Eye (tissue), 1 donor: ENCODE measurements at places on chromosomes 7 and 10.

GRCh38 chr7:108455998-108456677 lies at the start of gene NRCAM:
NRCAM (minus strand) TSS chr7:108456436; CDS start chr7:108240064, 216,372 bp downstream.
- DNase-seq: peak; percentile 94

GRCh38 chr10:77041636-77042258 lies 595.9 kb downstream of the KCNMA1 start:
- no peak for DNase-seq

DNA sequence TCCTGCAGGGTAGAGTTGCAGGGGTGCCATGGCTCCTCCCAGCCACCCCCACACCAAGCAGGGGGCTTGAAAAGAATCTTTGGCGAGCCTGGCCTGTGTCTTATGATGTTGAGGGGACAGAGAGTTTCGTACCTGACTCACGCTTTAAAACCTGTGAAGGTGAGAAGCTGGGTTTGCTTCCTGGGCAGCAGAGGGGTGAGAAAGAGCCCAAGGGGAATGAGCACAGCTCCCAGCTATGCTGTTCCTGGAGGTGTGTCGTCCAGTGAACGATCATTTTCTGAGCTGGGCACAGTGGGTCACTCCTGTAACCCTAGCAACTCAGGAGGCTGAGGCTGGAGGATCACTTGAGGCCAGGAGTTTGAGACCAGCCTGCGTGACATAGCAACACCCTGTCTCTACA lies 13.5 kb upstream of the ADRB1 start:
- DNase-seq: no peak

DNA sequence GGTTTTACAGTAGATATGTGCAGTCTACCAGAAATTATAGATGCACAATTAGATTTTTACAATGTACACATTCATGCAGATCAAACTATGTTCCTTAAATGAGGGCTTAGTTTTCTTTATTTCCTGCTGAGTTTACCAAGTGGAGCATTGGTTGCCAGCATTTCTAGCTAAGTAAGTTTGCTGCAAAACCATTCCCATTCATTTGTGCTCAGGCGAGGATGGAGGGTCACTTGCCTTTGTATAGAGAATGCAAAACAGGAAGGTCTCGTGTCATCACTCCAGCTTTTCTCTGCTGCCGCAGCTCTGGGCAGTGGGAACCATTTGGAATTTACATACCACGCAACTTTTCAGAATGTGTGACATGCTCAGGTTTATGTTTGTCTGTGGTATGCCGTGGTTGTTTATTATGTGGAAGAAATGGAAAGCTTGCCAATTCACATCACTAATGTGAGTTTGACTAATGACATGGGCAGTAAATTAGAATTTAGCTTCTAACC lies 198.6 kb downstream of the TRIL start:
- peak; percentile 74 for DNase-seq

GRCh38 chr7:145082366-145083161 lies 246.7 kb upstream of the TPK1 start:
- DNase-seq: peak; percentile 24

GRCh38 chr7:86953219-86953618 lies 106.2 kb downstream of the ELAPOR2 start:
- DNase-seq: no peak

GRCh38 chr7:70646536-70647248 lies 485.3 kb upstream of the GALNT17 start:
- DNase-seq: peak; percentile 47

- DNase-seq: no peak
These were observed 147.0 kb downstream of the WDR37 start for GRCh38 chr10:1203216-1203615.

DNA sequence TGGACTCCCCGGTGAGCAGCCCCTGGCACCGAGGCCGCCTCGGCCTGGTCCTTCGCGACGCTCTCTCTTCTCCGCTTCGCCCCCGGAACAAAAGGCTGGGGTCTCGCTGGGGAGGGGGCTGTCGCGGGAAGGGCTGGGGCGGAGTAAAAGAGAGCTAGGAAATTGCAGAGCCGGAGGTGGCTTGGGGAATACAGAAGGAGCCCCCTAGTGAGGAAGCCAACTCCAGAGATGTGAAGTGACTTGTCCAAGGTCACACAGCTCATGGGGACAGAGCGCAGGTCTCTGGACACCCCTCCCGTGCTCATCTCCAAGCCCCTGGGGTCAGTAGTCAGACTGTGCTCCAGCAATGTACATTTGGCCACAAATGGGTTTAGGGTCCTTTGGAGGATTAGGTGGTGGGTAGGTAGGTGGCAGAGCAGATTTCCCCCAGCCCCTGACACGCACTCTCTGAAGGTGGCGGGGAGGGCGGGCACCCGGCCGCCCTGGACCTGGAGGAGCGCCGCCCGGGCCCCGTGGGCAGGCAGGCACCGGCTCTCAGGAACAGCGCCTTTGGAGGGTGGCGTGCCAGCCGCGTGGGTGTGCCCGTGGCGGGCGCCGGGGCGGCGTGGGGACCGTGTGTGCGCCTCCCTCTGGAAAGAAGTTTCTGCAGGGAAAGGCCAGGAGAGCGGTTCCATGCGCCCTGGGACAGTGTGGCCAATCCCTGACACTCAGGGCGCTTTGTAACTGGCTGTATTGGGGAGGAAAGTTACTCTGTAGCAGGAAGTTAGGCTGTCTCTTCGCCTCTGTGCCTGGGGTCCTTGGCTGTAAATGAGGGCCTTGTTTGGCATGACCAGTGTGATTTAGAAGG lies 910 bp downstream of the WIPF3 start:
- DNase-seq: peak; percentile 36
